Hepatic stellate cell (primary cell): ENCODE measurements at places on chromosomes 1 and 21.
A peak's percentile ranks its signal among the peaks of the same experiment; 100 is the strongest.

DNA sequence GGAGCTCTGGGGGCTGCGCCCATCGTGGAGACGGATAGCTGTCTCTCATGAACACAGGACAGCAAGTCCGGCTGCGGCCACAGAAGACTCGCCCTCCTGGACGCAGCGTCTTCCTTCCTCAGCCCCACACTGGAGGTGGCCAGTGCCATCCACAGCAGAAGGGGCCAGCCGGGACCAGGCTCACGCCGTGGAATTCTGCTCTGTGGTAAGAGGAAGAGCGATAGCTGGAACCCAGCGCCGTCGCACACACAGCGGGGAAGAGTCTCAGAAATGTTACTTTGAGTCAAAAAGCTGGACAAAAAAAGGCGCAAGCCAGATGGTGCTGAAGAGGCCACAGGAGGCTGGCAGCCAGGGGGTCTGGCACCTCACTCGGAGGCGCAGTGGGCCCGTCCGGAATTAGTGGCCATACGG, 113.9 kb upstream of the COL6A1 start:
- DNase-seq, result no peak

- DNase-seq, result no peak
These were observed 59.0 kb downstream of the SLC35A3 start for GRCh38 chr1:100028765-100029164.

- no peak for DNase-seq
These were observed 169.6 kb downstream of the TGFB2 start for GRCh38 chr1:218514689-218515088.

DNA sequence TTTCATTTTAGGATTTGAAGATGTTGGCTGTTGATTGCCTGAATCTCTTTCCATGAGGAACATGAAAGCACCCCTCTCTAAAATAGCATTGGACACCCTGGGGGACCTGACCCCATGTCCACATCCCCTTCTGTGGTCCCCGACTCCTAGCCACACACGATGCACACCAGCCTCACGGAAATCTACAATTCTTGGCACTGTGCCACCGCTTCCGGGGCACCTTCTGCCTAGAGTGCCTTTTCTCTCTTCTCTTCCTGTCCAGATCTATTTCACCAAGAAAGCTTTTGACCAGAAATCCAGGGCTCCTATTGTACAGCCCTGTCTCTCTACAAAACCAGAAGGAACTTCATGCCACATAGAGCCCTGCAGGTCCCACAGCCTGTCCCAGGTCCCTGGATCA, 50.3 kb downstream of the MYSM1 start:
- no peak for DNase-seq

GRCh38 chr1:44354268-44354839, 703 bp downstream of the ERI3 start:
- DNase-seq, result peak; percentile 11

DNA sequence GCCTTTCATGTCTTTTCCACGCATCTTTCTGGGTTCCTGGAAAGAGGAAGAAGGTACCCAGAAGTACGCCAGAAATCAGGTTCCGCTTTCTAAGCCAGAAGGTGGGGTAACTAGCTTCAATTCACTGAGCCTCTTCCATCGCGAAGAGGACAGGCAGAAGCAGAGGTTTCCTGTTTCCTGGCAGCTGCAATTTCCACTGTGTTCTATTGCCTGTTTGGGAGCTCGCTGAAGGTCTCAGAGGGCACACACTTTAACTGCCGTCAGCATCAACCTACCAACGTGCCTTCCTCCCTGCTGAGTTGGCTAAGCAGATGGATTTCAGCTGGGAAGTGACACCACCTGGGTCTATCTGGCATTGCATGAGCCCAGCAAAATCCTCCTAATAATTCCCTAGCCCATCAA, 10.0 kb downstream of the NCF2 start:
- DNase-seq, result no peak

DNA sequence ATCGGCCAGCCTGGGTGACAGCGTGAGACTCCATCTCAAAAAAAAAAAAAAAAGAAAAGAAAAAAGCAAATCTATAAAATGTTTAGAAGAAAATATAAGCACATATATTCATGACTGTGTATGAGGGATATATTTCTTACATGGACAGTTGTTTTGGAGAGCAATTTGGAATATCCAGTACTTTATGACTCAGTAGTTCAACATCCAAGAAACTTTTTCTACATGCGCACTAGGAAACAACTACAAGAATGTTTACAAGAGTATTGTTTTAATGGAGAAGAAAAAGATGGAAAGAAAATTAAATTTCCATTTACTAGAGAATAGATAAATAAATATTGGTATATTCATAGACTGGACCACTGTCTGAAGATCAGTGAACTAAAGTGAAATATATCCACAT, 77.5 kb downstream of the MAST2 start:
- no peak for DNase-seq

DNA sequence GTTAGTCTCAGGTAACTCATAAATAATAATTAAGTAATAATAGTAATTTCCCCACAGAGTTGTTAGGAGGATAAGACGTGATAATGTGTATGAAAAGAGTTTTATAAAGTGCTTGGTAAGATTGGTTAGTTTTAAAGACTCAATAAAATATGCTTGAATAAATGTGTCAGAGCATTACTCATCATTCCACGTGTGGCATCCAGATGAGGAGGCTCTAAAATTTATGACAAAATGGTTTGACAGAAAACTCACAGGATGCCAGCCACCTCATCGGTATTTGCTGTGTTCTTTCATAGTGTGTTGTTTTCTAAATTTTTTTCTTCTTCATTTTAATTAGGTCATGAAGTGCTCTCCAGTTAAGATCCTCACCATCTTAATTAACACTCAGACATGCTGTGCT, 19.1 kb upstream of the SPAG17 start:
- DNase-seq, result no peak

DNA sequence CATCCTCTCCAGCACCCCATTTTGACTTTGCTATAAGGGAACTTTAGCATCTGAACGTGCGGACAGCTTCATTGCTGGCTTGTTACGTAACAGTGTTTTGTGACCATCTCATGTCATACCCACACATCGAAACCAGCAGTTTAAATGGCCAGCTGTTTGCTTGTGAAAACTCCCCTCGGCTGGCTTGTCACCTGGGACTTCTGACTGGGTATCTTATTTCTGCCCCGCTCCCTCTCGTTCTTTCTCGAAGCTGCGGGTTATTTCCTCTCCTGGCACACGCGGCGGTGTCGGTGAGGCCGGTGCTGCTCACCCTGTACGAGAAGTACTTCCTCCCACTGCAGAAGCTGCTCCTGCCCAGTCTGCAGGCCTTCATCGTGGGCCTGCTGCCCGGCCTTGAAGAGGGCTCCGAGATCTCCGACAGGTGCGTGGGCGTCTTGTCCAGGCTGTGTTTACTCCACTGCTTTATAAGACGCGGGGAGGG, 43.5 kb downstream of the DOP1B start:
- no peak for DNase-seq

DNA sequence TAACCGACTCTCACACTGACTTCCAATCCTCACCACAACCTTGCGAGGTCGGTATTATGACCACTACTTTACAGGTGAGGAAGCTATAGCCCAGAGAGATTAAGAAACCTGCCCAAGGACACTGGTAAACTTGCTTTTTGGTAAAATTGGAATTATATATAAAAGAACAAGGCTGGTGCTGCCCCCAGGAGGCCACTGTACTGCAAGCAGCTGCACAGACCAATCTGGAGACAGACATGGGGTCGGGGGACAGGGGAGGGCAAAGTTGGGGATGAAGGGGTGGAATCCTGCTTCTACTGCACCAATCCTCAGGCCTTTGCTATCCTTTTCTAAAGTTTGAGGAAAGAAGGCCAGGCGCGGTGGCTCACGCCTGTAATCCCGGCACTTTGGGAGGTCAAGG, 280.8 kb downstream of the SPATA17 start:
- no peak for DNase-seq

DNA sequence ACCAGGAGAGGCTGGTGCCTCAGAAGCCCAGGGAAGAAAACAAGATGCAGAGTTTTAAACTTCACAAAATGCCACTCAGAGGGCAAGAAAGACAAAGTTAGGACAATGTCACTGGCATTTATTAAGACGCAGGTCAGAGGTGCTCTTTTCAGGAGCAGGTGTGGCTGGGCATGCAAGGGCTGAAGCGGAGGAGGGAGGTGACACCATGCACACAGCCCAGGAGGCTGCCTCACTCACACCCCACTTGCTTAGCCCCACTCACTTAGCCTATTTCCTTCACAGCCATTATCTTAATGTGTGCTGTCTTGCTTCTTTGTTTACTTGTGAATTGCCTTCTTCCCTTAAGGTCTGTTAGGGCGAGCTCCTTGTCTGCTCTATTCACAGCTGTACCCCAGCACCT, 17.2 kb downstream of the HIVEP3 start:
- no peak for DNase-seq

GRCh38 chr1:118290571-118290970, 105.5 kb upstream of the SPAG17 start:
- no peak for DNase-seq

GRCh38 chr1:200660719-200661118, 9.0 kb downstream of the DDX59 start:
- DNase-seq, result no peak

DNA sequence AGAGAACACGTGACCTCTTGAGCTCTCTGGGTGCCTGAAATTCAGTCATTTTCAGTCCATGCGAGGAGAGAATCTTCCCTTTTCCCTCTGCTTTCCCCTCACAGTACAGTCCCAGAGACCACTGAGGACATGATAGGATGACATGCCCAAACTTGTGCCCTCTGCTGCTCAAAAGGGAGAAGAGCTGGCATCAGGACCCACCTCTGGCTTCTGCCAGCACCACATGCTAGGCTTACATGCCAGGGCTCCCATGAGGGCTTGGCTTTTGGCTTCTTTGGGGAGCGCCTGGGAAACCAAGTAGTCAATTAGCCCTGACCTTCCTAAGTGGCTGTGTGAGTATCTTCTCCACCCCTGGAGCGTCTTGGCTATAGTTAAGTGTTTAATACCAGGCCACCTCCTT, 13.8 kb upstream of the KCNQ4 start:
- no peak for DNase-seq

GRCh38 chr1:1857096-1857703, 33.7 kb downstream of the GNB1 start:
- DNase-seq, result no peak

- DNase-seq, result no peak
These were observed 23.3 kb upstream of the DPT start for GRCh38 chr1:168752171-168752832.

- no peak for DNase-seq
These were observed 1.8 kb downstream of the DNAJB4 start for GRCh38 chr1:78006521-78006920.

GRCh38 chr1:94927405-94928175, 680 bp upstream of the CNN3 start:
- DNase-seq, result peak; percentile 47

DNA sequence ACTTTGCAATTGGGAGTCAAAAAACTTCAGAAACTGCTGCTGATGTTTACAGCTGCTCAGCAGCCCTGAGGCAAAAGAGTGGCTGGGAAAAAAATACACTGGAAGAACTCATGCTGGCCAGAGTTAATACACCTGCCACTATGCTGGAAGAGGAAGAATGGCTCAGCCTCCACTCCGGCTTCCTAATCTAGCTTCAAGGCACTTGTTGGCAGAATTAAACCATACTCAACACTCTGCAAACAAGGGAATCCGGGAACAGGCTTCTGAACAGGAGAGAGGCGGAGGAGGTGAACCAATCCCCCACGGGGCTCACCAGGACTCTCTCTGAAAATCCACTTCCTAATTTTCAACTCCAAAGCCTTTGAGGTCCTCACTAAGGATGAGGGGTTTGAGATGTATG, 120.1 kb downstream of the CCDC185 start:
- no peak for DNase-seq

GRCh38 chr1:116697548-116698243, 30.2 kb upstream of the IGSF3 start:
- no peak for DNase-seq

DNA sequence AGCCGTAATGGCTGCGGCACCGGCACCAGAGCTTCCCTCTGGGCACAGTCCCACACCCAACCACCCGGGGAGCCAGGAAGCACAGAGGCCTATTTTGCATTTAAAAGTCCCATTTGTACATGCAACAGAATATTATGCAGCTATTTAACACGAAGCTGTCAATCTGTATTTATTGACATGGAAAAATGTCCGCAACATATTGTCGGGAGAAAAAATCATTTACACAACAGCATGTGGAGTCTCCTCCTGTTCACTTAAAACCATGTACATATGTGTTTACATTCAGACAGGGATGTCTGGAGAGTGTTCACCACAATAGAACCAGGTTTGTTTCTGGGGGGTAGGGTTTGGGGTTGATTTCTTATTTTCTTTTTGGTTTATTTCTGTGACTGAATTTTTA, 63.4 kb upstream of the GRIK3 start:
- no peak for DNase-seq

DNA sequence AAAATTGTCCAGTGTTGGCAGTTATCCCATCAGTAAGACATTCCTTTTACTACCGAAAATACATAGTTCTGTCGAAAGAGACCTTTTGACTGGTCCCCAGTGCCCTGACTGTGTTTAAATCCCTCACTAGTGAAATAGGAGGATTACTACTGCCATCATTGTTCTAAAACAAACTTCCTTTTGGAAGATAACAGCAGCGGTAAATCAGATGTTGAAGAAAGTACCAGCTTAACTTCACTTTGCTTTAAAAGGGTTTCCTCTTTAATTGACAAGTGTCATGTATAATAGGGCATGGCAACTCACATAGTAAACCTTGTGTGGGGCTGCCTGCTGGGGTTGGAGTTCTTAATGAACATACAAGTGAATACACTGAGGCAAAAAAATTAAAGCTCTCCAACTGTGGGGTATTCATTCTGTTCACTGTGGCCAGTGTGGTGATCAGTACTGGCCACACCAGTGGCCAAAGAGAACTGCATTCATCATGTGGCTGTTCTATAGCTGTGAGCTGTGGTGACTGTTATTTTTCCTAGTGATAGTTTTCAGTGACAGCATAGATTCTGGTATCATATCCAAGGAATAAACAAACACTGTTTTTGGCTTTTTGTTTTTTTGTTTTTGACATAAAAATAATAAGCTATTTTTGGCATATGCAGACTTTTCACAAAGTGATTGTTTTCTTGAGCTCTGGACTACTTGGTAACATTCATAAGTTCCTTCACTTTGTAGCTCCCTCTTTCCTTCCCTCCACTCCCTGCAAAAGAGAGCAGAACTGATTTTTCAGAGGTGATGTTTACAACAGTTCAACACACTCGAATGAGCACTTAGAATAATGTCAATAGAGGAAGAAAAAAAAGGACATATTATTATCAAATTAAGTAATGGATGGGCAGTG, 74.5 kb downstream of the NFIA start:
- DNase-seq, result no peak

DNA sequence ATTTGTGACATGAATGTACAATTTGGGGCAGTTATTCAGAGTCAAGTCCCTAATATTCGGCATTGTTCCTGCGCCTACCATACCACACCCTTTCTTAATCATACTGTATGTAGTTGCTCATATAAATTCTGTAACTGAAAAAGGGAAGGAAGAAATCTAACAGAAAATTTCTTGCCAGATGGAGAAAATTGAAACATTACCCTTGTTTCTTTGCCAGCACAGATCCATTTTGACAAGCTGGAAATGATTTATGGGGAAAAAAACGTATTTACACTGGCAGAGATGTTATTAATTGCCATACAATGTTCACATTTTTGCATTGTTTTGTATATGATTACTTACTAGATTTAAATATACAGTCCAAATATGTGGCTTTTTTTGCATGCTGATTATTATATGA, 363.8 kb upstream of the PKN2 start:
- DNase-seq, result no peak
